Activated naive CD4-positive, alpha-beta T cell treated with Interleukin-2 at 50 U/mL for 16 hours (primary cell): ENCODE measurements at places on chromosomes 1 and 21.

DNA sequence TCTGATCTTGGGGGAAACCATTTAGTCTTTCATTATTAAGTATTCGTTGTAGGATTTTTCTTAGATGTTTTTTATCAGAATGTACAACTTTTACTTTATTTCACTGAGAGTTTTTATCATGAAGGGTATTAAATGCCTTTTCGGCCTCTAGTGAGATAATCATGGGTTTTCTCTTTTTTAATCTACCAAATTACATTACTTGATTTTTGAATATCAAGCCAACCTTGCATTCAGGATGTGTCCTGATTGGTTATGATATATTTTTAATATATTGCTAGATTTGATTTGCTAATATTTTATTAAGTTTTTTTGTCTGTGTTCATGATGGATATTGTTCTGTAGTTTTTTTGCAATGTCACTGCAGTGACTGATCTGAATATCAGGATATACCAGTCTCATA lies 9.4 kb downstream of the NUF2 start:
- DNase-seq, result no peak

DNA sequence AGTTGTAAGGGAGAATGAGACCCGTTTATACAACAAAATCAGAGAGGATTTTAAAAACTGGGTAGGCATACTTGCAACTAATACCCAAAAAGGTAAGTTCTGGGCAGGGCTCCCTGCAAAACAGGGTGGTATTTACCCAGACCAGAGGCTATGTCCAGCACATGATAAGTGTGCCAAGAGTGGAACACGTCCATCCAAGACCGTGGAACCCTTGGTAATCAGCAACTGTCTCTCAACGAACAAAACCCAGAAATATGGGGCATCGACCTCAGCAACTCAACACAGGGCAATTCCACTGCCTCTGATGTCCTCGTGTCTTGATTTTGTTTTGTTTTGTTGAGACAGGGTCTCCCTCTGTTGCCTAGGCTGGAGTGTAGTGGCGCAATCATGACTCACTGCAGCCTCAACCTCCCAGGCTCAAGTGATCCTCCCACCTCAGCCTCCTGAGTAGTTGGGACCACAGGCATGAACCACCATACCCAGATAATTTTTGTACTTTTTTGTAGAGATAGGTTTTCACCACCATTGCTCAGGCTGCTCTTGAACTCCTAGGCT lies 26.7 kb upstream of the MX1 start:
- DNase-seq, result no peak

GRCh38 chr1:4701276-4701675 lies 46.9 kb downstream of the AJAP1 start:
- no peak for DNase-seq

GRCh38 chr1:223231011-223231572 lies 88.0 kb upstream of the TLR5 start:
- DNase-seq, result no peak

DNA sequence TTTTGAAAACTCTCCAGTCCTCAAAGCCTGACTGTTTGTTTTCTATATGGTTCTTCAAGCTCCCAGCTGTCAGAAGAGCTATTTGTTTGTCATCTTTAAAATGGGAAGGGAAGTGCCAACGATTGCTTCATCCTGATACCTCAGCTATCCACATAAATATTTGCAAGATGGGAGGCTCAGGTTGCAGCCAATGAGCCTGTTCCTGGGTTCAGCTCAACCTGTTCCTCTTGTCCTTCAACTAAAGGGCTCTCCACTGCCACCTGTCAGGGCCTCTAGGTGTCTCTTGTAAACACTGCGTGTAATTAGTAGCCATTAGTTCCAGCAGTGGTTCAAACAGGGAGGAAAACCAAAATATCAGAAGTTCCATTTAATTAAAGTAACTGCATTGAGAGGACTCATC lies 445.1 kb downstream of the AJAP1 start:
- DNase-seq, result no peak

- no peak for DNase-seq
Observed at GRCh38 chr1:56758135-56758534, 61.1 kb downstream of the FYB2 start.

- DNase-seq, result no peak
Observed at GRCh38 chr1:159753386-159753785, 27.4 kb upstream of the DUSP23 start.

DNA sequence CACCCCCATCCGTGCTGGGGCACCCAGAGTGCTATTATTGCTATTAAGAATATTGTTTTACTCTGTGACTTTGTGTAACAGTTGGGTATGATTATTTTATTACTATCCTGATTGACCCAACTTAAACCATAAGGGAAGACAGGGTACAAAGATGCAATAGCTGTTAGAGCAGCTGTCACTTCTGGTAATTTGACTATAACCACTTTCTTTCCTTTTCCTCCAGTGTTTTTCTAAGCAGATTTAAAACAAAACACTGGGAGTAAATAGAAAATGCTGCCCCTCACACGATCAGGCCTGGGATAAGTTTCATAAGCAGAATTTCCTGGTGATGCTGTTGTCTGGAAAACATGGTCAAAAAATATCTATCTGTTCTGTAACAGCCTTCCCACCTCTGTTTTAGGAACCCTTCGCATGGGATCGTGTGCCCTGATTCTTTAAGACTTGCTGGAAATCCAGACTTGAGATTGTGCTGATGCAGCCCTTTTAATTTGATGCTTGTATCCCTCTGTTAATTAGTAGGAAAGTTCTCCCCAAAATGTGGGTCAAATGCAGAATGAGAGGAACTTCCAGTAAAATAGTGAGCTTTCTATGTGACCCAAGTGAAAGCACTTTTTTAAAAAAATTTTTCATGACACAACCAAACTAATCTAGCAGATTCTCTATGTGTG lies 165.3 kb downstream of the FMN2 start:
- DNase-seq, result no peak

DNA sequence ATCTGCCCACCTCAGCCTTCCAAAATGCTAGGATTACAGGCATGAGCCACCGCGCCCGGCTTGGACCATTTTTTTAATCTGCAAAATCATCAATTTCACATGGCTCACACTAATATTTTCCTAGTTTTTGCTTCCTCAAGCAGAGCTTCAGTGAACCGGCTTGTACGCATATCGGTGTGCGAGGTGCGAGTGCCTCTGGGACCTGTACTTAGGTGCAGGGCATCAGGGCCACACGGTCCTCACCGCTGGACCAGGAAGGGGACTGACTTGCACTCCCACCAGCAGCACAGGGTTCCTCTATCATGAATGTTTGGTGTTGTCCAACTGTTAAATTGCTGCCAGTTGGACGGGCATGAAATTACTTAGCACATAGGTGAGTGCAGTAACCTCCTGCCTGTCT lies 15.4 kb upstream of the SHE start:
- no peak for DNase-seq

GRCh38 chr1:916173-917075 lies 7.3 kb upstream of the SAMD11 start:
- no peak for DNase-seq

GRCh38 chr1:199875337-199875736 lies 152.2 kb upstream of the NR5A2 start:
- no peak for DNase-seq

DNA sequence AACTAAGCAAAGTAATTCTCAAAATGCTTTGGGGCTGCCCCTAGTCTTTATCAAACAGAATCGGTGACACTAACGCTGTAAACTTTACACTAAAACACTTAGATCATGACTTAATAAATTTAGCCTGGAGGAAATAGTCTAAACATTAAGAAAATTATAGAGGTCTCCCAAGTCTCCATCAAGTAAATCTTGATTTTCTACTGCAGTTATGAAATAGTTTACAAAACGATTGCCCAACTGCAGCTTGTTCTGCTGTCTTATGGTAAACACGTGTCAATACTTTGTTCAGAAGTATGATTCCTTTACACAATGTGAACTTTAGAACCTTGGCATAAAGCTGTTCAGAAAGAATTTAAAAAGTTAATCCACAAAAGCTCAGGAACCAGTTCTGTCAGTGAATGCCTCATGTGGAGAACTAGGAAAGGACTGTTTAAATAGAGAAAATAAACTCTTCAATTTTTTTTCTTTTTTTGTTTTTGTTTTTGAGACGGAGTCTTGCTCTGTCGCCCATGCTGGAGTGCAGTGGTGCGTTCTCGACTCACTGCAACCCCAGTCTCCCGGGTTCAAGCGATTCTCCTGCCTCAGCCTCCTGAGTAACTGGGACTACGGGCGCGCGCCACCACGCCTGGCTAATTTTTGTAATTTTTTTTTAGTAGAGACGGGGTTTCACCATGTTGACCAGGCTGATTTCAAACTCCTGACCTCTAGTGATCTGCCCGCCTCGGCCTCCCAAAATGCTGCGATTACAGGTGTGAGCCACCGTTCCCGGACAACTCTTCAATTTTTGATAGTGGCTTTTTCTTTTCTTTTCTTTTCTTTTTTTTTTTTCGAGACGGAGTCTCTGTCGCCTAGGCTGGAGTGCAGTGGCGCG lies 1.6 kb downstream of the DDI2 start:
- no peak for DNase-seq

DNA sequence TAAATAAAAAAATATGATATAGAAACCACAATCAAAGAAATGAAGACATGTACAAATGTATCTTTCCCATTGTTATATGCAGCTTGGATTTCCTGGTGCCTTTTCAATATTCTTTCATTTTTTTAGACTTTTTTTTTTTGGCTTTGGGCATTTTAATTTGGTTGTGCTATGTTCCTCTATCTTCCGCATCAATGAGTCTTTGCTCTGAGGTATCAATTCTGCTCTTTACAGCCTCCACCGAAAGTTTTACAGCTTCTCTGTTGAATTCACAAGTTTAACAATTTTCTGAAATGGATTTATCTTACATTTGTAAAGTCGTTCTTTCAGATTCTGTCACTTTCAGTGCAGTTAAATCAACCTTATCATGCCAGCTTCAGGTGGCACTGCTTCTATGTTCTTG lies 50.5 kb downstream of the OMA1 start:
- DNase-seq, result no peak

DNA sequence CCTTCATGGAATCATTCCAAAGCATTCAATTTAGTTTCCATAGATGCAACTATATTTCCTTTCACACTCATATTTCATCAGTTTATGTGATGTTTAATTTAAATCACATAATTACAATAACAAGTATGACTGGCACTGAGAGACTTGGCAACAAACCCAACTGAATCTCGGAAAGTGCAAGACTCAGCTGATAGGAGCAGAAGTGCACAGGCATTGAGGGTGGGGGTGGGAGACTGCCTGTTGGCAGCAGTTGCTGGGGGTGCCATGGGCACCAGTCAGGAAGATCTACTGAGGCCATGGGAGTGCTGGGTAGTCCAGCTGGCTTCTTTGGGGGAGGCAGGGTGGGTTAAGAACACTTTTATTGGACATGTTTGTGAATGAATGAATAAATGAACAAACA lies 10.4 kb upstream of the HMGB4 start:
- no peak for DNase-seq

- DNase-seq, result no peak
Observed at GRCh38 chr21:16473988-16474387, 744.2 kb downstream of the USP25 start.

GRCh38 chr1:206693029-206693428 lies 8.3 kb downstream of the MAPKAPK2 start:
- DNase-seq, result no peak

DNA sequence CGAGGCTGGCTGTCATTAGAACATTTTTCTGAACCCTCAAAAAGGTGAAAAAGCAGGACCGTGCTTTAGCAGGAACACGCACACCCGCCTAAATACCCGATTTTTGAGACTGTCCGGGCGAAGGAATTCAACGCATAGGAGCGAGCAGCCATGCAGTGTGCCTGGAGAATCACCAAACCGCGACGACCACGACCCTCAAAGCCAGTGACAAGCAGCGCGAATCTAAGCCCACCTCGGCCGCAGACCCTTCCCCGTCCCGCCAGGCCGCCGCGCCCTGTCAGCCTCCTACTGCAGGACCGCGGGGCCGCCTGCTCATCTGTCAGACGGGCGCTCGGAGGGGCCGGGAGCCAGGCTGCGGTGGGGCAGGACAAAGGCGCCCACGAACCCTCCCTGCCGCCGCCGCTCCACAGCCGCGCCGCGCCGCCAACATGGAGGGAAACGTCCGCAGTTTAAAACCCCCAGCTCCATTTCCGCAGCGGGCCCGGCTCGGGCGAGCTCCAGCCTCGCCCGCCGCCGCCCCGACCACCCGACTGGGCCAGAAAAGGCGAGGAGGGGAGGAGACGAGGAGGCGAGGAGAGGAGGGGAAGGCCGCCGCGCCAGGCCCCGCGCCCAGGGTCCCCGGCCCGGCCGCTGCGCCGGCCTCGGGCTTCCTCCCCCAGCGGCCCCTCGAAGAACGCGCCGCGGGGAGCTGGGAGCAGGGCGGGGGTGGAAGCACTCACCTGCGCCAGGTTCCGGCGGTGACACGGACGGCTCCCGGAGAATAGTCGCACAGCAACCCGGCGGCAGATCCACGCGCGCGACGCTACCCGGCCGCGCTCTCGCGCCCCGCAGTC lies at the start of gene LBR:
Gene LBR (minus strand): TSS at position 804 of the 833 bp plus-strand sequence. CDS start 3,963 bp downstream, outside the sequence.
- no peak for DNase-seq

GRCh38 chr21:39705849-39706248 lies 39.1 kb upstream of the IGSF5 start:
- DNase-seq, result no peak

DNA sequence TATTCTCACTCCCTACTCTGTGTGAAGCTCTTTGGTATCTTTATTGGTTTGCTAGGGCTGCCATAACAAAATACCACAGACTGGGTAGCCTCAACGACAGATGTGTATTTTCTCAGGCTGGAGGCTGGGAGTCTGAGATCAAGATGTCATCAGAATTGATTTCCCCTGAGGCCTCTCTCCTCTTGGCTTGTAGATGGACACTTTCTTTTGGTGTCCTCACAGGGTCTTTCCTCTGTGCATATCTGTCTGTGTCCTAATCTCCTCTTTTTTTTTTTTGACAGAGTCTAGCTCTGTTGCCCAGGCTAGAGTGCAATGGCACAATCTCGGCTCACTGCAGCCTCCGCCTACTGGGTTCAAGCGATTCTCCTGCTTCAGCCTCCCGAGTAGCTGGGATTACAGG lies 71.4 kb upstream of the KCNJ6 start:
- no peak for DNase-seq

GRCh38 chr1:81936853-81937252 lies 136.1 kb downstream of the ADGRL2 start:
- DNase-seq, result no peak

DNA sequence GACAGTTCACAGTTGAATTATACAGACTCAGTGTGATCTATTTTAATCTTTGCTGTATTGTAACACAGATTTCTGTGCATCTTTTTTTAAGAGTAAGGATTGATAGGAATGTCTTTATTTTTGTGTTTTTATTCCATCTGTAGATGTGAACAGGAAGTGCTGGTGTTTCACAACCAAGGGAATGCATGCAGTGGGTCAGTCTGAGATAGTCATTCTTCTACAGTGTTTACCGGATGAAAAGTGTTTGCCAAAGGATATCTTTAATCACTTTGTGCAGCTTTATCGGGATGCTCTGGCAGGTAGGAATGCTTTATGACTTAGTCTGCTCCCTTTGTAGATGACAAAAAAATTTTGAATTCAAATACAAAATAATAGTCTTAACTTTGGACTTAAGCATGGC lies 84.5 kb downstream of the CC2D1B start:
- no peak for DNase-seq

- no peak for DNase-seq
Observed at GRCh38 chr1:1461721-1462317, 9.7 kb upstream of the ATAD3B start.
